ENCODE measurements at places on chromosomes 5 and 9.

- no peak for DNase-seq
Measured at GRCh38 chr5:132020568-132021339, 9.3 kb upstream of the ACSL6 start.

DNA sequence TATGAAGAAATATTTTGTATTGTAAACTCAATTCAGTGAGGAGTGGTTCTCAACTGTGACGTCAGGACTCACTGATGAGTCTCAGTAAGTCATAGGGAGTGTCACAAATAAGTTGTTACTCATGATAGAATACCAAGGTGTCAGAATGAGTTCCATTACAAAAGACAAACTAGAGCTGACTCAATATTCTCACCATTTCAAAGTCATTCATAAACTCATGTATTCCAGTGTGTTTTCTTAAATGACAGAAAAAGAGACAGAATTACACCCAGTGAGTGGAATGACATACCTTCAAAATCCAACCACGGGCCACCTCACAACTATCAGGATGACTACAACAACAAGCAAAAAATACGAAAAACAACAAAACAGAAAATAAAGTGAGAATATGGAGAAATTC is 321.5 kb downstream of the ENC1 start:
- no peak for DNase-seq

DNA sequence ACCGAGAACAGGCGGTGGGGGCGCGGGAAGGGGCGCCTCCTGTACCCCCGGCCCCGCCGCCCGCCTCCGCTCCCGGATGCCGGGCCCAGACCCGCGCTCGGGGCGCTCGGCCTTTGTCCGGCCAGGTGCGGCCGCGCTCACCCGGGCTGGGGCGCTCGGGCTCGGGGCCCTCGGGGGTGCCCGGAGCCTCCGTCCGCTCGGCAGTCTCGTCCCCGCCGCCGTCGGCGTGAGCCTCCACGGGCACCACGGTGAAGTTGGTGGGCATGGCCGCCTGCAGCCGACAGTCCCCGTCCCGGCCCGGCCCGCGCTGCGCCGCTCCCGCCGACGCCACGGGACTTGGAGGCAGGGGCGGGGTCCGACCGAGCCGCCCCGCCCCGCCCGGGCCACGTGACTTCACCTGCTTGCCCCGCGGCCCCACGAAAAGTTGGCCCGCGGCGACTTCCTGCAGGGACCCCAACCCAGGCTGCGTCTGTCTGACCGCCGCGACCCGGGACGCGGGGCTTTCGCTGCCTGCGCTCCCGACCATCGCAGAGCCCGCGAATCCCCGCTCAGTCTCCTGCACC is at the start of gene SLC12A7:
TSS of gene SLC12A7 (minus strand) at position 337 of the 563 bp plus-strand sequence. CDS start at position 265, 72 bp downstream.
- peak; percentile 93 for DNase-seq

- no peak for DNase-seq
Measured at GRCh38 chr5:97135868-97136267, 6.5 kb downstream of the LIX1 start.

DNA sequence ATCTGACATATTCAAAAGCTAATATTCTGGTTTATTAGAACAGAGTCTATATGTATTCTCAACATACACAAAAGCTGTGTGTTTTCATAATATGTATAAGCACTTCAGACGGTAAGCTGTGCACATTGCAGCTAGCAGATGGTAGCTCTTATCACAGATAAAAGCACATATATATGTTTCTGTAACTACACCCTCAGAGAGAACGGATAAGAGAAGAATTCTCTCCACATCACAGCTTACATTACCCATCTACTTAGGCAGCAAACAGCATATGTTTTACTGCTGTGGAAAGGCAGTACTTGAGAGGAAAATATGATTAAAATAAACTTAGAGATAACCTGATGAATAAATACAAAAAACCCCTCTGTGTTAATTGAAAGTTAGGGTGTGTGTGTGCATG is 450.9 kb upstream of the ZNF608 start:
- DNase-seq, result no peak

- DNase-seq, result no peak
Measured at GRCh38 chr5:60219921-60220320, 326.4 kb upstream of the PDE4D start.

DNA sequence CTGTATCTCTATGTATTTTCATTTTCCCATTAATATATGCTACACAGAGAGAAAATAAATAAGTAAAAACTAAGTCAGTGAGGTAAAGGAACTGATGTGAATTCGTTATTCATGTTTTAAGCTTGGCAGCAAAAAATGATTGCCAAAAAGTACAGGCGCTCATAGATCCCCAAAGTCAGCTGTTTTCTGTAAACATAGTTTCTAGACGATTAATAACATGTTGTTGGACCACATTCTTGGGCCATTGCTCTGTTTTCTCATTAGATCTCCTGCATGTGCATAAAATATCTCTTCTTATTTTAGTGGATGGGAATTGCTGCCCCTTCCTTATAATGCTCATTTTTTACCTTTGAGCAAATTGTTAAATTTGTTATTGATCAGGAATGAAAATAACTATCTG is 215.2 kb downstream of the TLE1 start:
- DNase-seq, result no peak

GRCh38 chr5:172377856-172378255 is 76.5 kb downstream of the SH3PXD2B start:
- no peak for DNase-seq

GRCh38 chr5:179393078-179393477 is 47.8 kb upstream of the ADAMTS2 start:
- DNase-seq, result peak; percentile 68

GRCh38 chr9:131446276-131446675 is 52.4 kb downstream of the PRRC2B start:
- DNase-seq, result no peak

DNA sequence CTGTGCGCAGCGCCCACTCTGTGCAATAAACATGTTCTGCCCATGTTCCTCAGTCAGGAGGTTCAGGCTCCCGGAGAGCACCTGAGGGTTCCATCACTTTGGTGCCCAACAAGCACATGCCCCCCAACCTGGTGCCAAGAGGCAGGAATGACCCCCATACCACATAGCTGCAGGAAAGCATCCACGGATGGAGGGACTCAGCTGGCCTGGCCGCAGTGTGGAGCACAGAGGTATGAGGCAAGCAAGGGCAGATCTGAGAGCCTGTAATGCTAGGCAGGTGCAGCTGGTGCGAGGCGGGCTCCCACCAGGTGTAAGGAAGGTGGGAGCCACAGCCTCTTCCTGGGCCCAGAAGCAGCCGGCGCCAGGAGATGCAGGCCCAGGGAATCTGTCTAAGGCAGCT is 4.3 kb upstream of the MRNIP start:
- no peak for DNase-seq

DNA sequence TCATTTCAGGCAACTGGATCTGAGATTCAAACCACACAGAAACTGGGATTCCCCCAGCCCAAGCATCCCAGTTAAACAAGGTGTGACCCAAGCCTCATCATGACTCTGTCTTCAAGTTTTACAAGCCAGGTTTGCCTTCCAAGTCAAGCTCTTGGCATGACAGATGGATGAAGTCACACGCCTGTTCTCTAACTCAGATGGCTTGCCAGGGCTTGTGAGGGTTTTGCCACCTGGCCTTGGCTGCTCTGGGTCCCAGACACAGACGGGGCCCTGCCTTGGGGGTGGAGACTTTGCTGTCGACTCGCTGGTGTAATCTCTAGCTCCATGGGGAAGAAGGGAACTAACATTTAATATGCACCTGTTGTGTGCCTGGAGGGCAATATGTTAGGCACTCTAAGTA is 95.8 kb upstream of the RARS1 start:
- DNase-seq, result no peak

GRCh38 chr5:142544946-142545649 is 140.8 kb downstream of the FGF1 start:
- DNase-seq, result no peak

DNA sequence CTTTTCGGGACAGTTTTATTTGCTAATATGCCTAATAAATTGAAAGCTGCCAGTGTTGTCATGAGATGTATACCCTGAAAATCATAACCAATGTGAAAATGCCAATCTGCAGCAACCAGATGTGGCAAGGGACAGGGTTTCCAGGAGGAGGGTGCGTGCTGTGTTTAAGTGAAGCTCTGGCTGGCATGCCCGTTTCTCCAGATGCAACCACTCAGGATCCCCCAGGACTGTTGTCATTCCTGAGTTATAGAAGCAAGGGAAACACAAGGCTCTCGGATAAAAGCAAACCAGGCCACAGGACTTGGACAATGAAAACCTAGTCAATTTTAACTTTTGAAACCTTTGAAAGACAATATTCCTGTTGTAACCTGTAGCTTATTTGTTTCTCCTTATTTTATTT is 360.2 kb downstream of the SLIT3 start:
- no peak for DNase-seq

GRCh38 chr5:133050521-133050920 is 1.3 kb upstream of the HSPA4 start:
- no peak for DNase-seq

GRCh38 chr9:35272989-35273388 is 111.2 kb downstream of the UNC13B start:
- no peak for DNase-seq

- no peak for DNase-seq
Measured at GRCh38 chr5:5031665-5032064, 108.5 kb upstream of the ADAMTS16 start.

DNA sequence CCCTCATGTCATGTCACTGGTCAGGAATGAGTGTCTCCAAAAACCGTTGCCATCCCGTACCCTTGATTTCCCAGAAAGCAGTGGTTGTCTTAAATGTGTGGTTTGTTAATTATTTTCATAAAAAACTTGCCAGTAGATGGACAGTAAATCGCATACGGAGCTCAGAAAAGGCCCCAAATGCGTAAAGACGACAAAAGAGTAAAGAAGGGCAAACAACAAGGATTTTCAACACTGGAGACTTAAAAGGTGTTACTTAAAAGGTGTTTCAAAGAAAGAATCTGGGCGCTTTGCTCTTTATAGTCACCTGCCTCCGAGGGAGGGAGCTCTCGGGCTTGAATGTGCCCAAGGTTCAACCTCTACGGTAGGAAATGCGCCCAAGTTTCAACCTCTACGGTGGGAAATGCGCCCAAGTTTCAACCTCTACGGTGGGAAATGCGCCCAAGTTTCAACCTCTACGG is 734 bp downstream of the KIF27 start:
- DNase-seq, result peak; percentile 43

- DNase-seq, result peak; percentile 41
Measured at GRCh38 chr5:97854871-97855762, 672.1 kb upstream of the RIOK2 start.

DNA sequence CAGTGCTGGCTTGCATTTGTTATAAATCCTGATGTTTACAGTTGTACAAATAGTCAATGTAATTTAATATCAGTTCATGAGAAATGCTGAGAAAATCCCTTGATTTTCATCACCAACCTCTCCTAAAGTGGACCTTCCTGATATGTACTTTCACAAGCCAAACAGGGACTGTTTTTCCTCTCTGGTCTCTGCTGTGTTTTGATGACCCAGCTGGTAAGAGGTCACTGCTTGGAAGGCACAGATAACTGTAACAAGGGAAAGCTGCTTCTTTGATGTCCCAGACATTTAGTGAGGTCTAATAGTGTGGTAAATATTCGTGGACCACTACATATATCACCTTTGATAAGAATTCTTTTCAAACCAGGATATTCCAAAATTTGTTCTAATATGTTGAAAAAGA is 68.7 kb upstream of the HAPLN1 start:
- DNase-seq, result no peak

DNA sequence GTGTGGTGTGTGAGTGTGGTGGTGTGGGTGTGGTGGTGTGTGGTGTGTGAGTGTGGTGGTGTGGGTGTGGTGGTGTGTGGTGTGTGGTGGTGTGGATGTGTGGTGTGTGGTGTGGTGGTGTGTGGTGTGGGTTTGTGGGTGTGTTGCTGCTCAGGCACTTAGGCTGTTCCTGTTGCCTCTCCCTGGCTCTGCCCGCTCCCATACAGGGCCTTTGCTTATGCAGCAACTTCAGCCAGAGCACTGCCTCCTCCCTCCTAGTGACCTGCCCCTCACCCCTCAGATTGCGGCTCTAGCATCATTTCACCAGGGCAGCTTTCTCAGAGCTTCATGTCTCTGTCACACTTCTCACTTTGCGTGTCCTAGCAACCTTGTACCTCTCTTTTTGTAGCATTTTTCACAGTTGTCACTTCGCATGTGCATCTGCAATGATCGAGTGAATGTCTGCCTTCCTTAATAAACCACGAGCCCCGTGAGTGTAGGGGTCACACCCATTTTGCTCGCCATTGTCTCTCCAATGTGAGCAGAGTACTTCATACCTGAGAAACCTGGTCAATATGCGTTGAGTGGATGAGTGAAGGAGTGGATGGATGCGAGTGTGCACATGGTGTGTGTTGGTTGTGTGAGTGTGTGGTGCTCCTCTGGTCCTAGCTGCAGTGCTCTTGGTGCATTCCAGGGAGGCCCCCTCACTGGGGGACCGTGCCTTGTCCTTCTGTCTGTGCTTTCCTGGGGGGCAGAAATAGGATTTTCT is 167.9 kb upstream of the PANK3 start:
- DNase-seq, result no peak

- no peak for DNase-seq
Measured at GRCh38 chr5:62065050-62065449, 241.0 kb upstream of the KIF2A start.

- DNase-seq, result no peak
Measured at GRCh38 chr9:16784002-16784401, 86.5 kb downstream of the BNC2 start.

DNA sequence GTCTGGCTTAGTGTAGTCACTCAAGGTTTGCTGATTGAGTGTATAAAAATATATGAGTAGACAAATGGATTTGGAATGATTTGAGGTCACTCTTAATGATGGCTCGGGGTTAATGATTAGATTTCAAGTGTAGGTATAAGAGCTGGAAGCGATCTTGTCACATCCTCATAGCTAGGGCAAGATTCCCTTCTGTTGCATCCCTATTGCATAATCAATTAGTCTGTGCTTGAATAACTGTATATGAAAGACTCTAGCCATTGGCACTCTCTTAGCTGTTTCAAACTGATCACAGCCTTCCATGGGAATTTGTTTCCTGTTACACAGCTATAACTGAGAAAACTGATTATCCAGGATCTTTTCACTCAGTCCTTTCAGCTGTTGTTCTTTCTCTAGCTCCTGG is 811.6 kb downstream of the TLE4 start:
- DNase-seq, result no peak
